ENCODE measurements at places on chromosomes 7 and 10.

DNA sequence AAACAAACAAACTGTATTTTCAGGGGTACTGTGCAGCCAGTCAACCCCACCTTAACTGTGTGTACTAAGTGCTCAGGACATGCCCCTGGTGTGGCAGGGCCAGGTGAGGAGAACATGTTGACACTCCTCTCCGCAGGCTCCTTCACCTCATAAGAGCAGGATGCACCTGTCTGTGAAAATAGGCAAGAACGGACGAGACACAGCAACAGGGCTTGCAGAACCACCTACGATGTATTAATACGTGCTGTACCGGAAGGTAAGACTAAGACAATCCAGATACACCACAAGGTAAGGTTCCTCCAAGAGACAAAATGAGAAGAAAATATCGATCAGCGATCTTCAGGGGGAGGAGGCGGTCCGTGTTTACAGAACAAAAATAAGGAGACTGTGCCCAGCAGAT is 65.8 kb upstream of the CAMK2B start:
- DNase-seq = no peak

GRCh38 chr7:118243695-118244094 is 19.2 kb downstream of the ANKRD7 start:
- no peak for DNase-seq

GRCh38 chr7:131052285-131052904 is 275.3 kb upstream of the MKLN1 start:
- DNase-seq = no peak

DNA sequence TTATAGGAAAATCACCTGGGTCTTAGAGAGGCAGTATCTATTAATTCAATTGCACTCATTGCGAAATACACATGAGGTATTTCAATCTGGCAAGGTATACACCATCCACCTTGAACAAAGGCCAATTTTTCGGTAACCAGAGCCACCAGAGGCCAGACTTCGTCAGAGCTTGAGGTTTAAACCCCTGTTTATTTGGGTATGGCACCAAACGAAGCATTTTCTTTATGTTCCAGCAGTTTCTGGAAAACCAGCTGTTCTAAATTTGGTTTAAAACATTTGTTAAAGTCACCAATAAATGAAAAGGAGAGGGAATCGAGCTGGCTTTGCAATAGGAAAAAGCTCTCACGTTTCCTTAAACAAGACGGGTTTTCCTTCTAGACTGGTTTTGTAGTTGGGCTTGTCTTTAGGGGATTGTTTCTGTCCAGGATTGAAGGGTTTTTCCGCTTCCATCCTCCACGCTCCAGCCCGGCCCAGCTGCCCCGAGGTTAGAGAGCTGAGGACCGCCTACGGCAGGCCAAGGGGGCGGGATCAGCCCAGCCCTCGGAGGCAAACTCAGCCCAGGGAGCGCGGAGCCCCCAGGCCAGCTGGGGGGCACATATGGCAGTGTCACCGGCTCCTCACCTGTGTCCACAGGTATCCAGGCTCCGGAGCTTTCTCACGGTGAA is 539.4 kb upstream of the MGMT start:
- peak; percentile 42 for DNase-seq

DNA sequence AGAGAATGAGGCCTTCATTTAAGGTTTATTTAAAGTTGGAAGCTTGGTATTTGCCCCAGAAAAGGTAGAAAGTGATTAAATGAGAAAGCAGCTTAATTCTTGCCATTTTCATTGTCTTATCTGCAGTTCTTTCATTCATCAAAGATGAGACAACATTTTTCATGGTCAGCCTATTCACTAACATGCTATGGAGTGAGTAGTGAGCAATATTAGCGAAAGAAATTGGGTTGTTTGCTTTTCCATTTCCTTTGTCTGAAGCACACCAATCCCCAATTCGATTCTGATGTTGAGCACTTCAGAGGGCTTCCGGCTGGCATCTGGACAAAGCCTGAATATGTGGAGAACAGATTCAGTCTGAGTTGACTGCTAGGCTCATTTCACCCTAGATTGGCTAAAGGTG is 317.2 kb downstream of the BBS9 start:
- DNase-seq = no peak

Measured in ovary (tissue), 10 donors.